ENCODE measurements at places on chromosomes 6 and 20.

GRCh38 chr6:24603241-24603640 lies 42.8 kb downstream of the KIAA0319 start:
- no peak for DNase-seq

DNA sequence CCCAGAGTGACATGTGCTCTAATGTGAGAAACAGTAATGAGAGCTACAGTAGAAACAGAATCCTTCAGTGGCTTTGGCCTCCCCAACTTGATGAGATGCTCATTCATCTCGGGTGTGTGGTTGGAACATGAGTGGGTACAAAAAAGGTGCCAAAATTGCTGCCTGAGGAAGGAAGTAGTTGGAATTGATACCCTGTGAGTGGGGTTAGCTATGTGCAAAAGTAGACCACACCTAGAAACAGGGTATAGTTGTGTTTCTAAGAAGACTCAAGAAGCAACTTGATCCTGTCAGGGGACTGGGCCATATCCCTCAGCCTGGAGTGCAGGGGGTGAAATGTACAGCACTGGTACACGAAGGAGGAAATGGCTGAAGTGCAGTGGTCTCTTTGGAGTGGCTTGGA lies 206.4 kb upstream of the SUPT3H start:
- DNase-seq = no peak

DNA sequence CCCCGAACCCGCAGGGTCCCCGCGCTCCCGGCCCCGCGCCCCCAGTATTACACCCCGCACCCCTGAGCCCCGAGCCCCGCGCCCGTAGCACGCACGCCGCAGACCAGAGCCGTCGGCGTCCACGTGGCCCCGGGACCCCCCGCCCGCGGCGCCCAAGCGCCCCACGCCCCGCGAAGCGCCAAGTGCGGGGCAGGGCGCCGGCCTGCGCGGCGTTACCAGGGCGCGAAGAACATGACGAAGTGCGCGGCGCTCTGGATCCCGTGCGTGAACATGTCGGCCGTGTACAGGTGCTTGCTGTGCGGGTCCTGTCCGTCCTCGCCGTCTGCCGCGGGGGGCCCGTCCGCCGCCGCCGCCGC lies 312 bp downstream of the TXNDC5 start:
- DNase-seq = no peak

GRCh38 chr6:129243377-129243776 lies 360.4 kb downstream of the LAMA2 start:
- DNase-seq = no peak

- peak; percentile 48 for DNase-seq
Measured at GRCh38 chr6:106117579-106117978, 31.4 kb downstream of the PRDM1 start.

DNA sequence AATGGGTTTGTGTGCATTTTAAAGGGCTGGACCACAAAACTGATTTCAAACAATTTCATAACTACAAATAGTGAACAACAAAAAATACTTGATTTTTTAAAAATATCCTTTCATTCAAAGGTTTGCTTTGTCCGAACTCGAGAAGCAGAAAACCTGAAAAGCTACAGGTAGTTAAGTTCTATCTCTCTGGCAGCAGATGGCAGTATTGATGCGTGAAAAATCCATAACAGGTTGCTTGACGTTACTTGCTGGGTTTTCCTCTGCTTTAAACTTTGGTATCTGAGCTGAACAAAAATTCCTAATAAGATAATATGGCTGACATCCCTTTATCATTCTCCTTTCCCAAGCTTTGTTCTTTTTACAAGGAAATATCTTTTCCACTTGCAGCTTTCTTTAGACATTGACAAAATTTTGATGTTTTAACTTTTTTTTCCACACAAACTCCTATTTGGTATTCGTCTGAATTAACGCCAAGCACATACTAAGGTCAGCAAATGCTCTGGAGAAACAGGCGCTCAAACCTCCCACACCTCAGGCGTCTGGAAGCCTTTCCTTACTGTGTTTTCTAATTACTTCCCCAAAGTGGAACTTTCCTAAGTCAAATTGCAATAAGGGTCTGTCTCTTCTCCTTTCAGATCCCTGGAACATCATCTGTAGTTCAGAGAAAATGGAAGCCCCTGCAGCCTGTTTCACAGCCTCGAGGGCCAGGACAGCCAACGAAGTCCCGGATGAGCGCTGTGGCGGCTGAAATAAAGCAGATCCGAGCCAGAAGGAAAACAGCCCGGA lies 50.3 kb upstream of the GFRAL start:
- no peak for DNase-seq

- no peak for DNase-seq
Measured at GRCh38 chr6:55778705-55779104, 96.7 kb downstream of the BMP5 start.

GRCh38 chr6:151131324-151132007 lies 108.3 kb upstream of the AKAP12 start:
- no peak for DNase-seq

DNA sequence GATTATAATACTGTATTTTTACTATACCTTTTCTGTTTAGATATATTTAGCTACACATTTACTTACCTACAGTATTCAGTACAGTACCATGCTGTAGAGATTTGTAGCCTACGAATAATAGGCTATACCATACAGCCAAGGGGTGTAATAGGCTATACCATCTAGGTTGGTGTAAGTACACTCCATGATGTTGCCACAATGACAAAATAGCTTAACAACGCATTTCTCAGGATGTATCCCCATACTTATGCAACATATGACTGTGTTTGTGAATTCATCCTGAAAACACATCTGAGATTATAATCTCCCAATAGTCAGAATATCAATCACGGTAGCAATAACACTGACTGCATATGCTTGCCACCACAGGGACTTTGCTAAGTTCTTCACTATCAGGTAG lies 20.7 kb downstream of the B4GALT5 start:
- DNase-seq = no peak

DNA sequence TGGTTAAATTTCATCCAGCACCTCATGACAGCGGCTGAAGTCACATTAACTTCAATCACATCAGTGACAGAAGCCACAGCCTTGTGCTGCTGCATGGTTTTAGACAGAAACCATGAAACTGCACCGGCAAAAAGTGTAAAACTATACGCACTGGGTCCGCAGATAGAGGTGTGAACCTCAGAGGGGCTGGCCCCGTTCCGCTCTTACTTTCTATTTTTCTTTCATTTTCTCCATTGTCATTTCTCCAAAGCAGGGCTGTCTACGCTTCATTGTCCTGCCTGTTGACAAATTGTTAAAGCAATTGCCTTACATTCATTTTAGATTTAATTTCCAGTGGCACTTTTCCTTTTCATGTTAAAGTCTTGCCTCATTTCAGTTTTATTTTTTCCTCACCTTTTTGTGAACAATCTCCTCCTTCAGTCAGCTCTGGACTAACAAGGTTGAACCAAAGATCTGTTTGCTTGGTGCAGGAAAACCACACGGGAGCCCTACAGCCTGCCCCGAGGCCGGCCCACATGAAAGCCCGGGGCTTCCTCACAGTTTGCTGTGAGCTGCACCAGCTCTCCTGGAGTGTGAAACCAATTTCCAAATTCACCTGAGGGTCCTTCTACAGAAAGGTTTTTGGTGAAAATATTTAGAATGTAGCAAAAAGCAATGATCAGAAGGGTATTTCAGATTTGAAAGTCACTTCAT lies 63.7 kb downstream of the PRR18 start:
- DNase-seq = no peak

DNA sequence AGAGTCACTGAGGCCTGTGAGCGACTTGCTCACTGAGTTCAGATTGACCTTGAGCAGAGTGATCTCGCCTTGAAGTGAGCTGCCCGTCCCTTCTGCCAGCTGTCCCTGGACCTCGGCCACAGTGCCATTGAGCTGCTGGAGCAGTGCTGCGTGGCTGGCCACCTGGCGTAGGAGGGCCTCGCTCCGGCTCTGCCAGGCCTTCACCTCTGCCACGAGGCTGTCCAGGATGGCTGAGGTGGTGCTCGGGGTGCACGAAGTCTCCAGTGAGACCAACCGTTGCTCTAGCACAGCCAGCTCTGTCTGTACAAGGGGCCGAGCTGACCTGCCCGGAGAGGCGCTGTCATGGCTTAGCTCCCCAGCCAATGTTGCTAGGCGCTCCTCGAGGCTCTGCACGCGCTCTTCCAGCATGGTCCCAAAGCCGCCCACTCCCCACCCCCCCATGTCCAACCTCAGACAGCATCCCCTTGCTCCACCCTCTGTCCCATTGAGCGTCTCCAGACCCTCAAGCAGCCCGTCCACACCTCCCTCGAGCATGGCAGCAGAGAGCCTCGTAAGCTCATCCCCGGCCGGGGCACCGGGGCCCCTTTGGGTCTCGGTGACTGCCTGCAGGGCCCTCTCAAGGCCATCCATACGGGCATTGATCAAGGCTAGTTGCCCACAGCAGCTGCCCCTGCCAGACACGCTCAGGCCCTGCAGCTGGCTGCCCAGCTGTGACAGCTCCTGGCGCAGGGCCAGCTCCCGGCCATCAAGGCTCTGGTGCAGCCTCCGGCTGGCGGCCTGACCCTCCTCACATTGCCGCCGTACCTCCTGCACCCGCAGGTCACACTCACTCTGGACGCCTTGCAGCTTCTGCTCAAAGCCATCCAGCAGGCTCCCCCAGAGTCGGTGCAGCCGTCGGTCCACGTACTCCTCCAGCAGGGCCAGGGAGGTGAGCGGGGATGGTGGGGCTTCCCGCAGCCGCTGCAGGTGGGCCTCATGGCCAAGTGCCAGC lies 4.6 kb downstream of the EMILIN3 start:
- no peak for DNase-seq

- no peak for DNase-seq
Measured at GRCh38 chr20:3543901-3544507, 73.2 kb downstream of the ATRN start.

- no peak for DNase-seq
Measured at GRCh38 chr6:150934380-150934779, 68.9 kb downstream of the MTHFD1L start.

DNA sequence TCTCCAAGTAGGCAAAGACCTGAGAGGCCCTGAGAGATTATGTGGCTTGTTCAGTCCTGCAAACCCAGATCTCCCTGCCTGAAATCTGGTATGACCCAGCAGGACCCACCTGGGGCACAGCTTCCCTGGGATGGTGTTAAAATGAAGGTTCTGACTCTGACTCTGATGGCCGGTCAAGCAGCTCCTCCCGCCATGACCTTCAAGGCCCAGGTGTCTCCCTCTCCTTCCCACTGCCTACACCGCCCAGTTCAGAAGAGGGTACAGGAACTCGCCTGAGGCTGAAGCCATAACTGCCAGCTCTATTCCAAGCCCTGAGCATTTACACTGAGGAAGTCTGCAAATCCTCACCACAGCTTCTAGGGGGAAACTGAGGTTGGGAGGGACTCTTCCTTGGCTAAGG lies 5.9 kb upstream of the CST7 start:
- no peak for DNase-seq

DNA sequence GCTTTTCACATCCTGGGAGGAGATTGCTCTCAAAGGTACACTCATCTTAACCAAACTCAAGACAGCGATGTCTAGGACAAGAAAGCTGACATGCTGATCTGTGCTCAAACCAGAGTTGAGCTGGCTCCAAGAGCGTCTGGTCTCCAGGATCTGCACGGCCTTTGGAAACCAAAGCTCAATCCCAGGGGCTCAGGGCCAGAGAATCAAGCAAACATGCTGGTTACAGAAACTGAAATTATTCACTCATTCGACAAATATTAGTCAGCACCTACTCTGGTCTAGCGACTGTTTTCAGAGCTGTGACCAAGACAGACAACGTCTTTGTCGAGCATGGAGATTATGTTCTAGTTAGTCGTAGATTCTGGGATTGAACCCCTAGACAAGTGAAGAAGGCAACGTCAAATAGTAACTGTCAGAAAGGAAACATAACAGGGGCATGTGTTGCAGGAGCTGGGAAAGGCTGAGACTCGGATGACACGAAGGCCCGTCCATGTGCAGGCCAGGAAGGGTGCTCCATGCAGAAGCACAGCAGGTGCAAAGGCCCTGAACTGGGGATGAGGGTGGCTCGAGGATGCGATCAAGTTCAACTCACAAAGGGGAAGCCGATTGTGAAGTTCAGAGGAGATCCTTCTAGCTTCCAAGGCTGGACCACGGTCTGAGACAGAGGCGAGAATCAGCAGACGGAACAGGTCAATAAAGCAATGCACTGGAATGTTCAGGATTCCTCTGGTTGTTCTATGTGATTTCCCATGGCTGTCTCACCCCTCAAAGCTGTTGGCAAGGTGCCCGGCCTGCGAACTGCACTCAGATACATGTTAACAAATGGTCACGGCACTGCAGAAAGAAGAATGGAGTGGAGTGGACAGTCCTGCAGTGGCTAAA lies 12.5 kb upstream of the PCK1 start:
- no peak for DNase-seq

DNA sequence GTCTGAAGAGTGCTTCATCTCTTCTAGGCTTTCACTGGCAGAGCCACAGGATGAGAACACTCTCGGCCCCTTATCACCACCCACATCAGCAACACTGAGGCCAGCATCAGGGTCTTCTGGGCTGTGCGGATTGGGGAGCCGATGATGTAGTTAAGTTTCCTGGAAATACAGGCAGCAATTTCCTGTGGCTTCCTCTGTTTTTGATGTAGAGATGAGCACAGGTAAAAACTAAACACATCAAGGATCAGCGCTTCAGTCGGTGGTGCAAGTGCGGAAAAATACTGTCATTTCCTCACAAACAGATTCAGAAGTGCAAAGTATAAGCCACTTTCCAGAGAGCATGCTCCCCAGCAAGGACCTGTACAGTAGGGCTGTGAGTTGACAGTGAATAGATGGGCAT lies 62.6 kb downstream of the BACH2 start:
- peak; percentile 56 for DNase-seq

GRCh38 chr20:38136421-38137245 lies 28.4 kb downstream of the TGM2 start:
- DNase-seq = no peak

GRCh38 chr6:41200901-41201763 lies at the start of gene TREML2:
Gene TREML2, minus strand, starts transcription at chr6:41201149. Its CDS starts 141 bp downstream, at chr6:41201008.
- no peak for DNase-seq

GRCh38 chr6:43205849-43206248 lies 23.4 kb downstream of the DNPH1 start:
- no peak for DNase-seq

DNA sequence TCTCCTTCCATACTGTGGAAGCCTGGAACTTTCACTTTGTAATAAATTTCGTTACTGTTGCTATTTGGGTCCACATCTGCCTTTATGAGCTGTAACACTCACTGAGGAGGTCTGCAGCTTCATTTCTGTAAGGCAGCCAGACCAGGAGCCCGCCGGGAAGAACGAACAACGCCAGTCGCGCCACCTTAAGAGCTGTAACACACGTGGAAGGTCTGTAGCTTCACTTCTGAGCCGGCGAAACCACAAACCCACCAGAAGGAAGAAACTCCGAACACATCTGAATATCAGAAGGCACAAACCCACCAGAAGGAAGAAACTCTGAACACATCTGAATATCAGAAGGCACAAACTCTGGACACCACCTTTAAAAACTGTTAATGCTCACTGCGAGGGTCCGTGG lies 589.9 kb upstream of the SLC35B3 start:
- DNase-seq = no peak

DNA sequence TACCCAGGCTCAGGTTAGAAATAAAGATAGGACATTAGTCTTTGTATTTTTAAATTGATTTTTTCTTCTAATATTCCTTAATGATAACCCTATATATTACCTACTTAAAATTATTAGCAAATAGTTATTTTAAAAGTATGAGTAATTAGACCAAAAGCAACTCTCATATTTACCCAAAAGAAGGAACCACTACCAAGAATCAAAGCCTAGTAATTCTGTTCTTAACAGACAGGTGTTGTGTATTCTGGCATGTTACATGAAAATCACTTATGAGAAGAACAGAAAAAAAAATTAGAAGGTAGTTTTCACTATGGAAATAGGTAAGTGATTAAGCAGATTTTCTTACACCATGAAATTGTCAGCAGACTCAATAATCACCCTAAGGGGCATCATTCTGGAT lies 105.1 kb downstream of the ATG5 start:
- no peak for DNase-seq

Measured in T follicular helper cell (primary cell).